ENCODE measurements at places on chromosomes 11 and 22. TPM values are rescaled to one million over a fixed set of nuclear protein-coding genes. Genes with fewer than 3 reads are reported as not detected.
A peak's percentile ranks its signal among the peaks of the same experiment; 100 is the strongest.

GRCh38 chr22:31957970-31958594, 13.7 kb downstream of the YWHAH start:
- no peak for DNase-seq

GRCh38 chr11:63532799-63533475, 3.7 kb upstream of the PLAAT4 start:
- no peak for DNase-seq

- no peak for DNase-seq
Observed at GRCh38 chr22:37498289-37498909, 12.2 kb upstream of the MFNG start.

GRCh38 chr22:48705917-48706605, 1121.6 kb downstream of the BRD1 start:
- no peak for DNase-seq

- no peak for DNase-seq
Observed at GRCh38 chr22:45690008-45690407, 18.4 kb downstream of the ATXN10 start.

GRCh38 chr11:67272327-67273259, 6.3 kb downstream of the GRK2 start:
- no peak for DNase-seq

DNA sequence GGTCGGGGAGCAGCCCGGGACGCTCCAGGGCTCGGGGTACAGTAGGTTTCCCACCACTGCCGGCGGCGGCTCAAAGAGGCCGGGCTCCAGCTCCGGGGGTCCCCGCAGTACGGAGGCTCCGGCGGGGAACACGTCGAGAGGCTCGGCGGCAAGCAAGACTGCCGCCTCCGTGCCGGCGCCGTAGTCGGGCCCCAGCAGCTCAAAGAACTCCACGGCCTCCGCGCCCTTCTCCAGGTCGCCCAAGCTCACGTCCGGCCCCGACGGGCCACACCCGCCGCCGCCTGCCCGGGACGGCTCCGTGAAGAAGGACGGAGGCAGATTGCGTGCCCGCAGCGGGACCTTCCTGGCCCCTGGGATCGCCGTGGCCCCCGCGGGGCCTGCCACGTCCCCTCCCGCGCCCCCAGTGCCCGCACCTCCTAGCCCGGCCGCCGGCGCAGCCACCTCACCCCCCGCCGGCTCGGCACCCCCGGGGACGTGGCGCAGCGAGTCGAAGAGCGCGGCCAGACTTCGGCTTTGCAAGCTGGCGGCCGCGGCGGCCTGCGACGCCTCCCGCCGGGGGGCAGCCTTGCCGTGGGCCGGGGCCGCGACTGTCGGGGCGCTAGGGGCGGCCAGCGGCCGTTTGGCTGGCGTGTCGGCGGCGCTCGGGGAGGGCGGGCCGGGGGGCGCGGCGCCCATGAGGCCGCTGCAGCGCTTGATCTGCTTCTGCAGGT, 775 bp downstream of the FAM181B start:
- no peak for DNase-seq

DNA sequence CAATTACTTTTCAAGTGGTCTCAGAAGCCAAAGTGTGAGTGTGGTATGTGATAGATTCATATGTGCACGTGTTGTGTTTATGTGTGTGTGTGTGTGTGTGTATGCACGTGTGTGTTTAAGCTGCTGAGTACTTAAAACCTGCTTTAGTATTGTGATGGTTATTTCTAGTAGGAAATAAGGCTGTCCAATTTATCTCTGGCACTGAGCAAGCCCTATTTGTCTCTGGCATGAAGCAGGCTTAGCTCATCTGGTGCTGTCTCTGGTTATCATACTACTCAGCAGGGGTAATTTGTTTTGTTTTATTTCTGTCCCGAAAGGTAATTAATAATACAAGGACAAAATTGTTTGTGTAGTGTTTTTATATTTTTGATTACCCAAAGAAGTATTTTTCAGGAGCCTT, 333.7 kb downstream of the FAT3 start:
- DNase-seq: no peak

DNA sequence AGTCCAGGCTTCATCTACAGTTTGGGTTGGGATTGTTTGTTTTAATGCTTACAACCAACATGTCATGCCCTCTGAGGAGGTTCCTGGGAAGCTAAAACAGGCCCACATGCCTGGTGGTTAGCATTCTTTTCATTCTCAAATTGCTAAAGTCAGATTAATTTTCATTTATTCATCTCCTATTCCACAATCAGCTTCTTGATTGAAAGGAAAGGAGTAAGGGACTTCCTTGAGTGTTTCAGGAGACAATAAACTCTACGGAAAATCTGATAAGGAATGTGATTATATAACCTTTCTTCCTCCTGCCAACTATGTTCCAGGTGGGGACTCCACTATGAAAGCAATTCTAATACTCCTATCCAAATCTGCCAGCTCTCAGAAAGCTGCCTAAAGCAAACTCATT, 30.8 kb downstream of the MRTFA start:
- no peak for DNase-seq

- DNase-seq: peak; percentile 80
Observed at GRCh38 chr11:131694526-131695424, 324.4 kb downstream of the NTM start.

- DNase-seq: no peak
Observed at GRCh38 chr22:23414727-23415489, 165.2 kb downstream of the IGLL1 start.

- no peak for DNase-seq
Observed at GRCh38 chr22:43892183-43892894, 526 bp upstream of the PNPLA5 start.

GRCh38 chr11:14065141-14065540, 102.6 kb downstream of the SPON1 start:
- no peak for DNase-seq

DNA sequence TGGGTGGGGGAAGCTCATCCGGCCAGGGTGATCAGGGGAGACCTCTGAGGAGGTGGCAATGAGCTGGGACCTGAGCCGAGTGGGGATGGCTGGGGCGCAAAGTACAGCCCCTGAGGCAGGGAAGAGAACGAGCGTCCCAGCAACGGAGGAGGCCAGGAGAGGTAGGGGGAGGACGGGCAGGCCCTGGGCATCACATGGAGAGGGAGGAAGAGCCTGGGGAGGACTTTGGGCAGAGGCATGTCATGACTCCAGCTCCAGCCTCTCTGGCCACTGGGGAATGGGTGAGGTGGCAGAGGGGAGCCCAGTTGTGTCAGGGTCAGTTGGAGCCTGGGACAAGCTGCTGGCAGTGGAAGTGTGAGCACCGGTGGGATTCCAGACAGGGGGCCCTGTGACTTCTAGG, 11.5 kb downstream of the PMM1 start:
- DNase-seq: no peak

DNA sequence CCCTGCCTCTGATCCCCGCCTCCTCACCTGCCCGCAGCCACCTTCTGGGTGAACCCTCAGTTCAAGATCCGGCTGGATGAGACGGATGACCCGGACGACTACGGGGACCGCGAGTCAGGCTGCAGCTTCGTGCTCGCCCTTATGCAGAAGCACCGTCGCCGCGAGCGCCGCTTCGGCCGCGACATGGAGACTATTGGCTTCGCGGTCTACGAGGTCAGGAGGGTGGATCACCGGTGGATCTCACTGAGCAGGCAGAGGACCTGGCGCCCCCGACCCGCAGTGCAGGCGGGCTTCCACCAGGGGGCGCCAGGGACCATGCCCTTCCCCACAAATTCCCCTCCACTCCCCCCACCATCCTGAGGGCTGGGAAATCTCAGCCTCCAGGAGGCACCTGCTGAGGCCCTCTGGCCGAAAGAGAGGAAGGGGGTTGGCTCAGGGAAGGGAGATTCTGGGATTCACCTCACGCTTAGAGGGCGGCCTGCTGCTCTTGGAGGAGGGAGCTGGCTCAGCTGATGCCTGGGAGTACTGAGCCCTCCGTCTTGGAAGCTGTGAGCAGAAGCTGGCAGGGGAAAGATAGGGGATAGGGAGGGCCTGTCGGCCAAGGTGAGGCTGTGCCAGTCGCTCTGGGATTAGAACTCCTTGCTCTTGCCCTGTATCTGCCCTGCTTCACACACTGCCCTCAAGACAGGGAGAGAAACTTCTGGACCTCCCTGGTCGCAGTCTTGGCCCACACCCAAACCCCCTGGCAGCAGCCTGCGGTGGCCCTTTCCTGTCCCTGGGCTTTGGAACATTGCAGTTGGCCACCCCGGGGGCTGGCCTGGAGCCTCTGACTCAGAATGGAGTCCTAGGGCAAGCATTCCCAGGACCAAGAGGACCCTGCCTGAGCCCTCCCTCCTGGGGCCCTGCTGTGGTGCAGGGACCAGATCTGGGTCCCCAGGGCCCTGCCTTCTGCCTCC, 23.2 kb downstream of the CAPN1 start:
- DNase-seq: no peak

DNA sequence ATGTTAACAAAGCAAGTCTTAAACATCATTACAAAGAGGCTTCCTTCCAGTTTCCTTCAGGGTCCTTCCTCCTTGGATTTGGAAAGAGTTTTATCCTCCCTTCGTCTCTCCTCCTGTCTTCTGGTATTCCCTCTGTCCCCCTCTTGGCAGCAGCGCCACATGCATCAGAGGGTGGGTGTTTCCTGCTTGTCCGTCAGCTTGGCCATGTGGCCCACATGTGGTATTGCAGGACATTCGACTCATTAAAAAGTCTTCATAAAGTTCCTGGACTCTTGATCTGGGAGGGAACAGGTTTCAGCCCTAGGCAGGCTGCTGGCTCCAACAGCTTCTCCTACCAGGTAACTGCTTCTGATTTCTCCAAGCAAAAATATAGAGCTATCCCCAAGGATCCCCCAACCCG, 189.8 kb downstream of the CSNK2A3 start:
- no peak for DNase-seq

GRCh38 chr11:102653744-102654291, 28.7 kb upstream of the MMP20 start:
- DNase-seq: no peak

PHLDB1 gene
- polyA plus RNA-seq: 146 TPM

USP35 gene
- 6.0 TPM for polyA plus RNA-seq

OR4C5 gene
- not detected for polyA plus RNA-seq
